ENCODE measurements at places on chromosomes 12 and 14.

GRCh38 chr12:17976202-17976601 lies 113.8 kb downstream of the RERGL start:
- no peak for DNase-seq

DNA sequence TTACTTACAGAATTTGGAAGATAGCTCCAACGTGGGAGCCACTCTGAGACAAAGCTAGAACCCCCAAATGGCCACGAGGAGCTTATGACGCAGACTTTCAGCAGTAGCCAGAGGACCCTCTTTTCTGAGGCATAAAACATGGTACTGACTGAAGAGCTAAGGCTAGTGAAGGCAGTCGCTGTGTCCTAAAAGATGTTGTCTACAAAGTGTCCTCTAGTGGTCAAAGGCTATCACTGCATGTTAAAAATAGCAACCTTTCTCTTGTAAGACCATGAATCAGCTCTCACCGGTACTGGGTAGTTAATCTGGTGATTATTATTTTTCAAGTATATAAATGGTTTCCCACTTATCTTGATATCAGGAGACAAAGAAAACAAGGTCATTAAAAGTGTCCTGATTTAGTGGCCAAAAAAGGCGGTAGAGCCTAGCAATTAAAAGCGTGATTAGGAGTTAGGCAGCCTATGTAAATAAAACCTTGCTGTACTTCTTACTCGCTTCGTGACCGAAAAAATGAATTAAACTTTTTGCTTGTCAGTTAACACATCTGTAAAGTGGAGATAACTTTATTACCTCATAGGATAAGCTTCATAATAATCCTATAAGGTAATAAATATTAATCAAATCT lies 47.0 kb upstream of the LGR5 start:
- no peak for DNase-seq

- peak; percentile 18 for DNase-seq
Measured at GRCh38 chr12:12582895-12583303, 20.2 kb upstream of the DUSP16 start.

DNA sequence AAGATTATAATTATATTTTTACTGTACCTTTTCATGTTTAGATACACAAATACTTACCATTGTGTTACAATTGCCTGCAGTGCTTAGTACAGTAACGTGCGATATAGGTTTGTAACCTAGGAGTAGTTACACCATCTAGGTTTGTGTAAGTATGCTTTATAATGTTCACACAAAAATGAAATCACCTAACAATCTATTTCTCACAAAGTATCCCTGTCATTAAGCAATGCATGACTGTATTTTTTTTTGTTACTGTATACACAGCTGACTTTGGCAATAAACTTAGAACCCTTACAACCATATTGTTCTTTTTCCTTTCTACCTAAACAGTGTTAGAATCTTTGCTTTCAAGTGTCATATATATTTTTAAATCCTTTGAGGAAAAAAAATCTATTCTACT lies 303.0 kb upstream of the E2F7 start:
- DNase-seq: no peak

- DNase-seq: no peak
Measured at GRCh38 chr12:94721173-94721572, 70.8 kb upstream of the TMCC3 start.

DNA sequence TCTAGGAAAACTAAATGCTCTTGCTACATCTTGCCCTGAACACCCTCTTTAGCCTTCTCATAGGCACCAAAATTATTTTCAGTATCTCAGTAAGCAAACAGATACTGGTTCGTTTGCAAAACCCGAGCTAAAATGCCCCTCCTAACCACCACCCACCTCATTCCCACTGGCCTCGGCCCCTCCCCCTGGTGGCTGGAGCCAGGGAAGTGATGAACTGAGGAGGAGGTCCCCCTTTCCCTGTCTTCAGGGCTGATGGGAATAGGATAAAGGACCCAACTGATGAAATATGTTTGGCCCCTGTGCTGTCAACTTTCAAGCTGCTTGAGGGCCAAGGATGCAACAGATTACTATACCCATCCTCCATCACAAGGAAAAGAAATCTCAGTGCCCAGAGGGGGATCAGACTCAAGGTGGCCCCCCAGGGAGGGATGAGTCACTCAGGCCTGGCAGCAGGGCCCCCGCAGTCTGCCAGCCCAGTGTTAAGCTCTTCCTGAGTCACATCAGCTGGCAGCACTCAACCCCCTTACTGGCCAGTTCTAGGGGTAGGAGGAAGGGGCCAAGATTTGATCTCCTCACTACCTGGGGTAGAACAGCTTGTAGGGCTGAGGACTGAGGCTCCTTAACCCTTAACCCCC lies 1.7 kb downstream of the ANKRD52 start:
- DNase-seq: no peak

GRCh38 chr12:84336231-84336630 lies 576.4 kb downstream of the SLC6A15 start:
- DNase-seq: no peak

GRCh38 chr12:92107621-92108131 lies 38.0 kb downstream of the BTG1 start:
- DNase-seq: no peak

- DNase-seq: no peak
Measured at GRCh38 chr12:57743769-57744168, 1.1 kb upstream of the TSPAN31 start.

DNA sequence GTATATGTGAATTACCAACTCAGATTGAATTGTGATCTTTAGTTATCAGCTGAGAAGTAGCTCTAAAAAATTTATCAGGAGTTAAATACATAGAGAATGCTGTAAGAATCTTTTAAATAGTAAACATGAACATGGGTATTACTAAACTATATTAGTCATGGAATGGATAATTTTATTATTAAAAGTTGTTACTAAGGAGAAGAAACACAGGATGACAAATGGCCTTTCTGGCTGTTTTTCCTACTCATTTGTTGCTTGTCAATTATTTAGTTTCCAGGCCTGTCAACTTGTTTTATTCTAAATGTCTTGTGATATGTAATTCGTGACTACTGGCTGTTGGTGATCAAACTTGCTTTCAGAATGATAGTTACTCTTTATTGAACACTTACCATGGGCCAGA lies 58.7 kb downstream of the KTN1 start:
- no peak for DNase-seq

DNA sequence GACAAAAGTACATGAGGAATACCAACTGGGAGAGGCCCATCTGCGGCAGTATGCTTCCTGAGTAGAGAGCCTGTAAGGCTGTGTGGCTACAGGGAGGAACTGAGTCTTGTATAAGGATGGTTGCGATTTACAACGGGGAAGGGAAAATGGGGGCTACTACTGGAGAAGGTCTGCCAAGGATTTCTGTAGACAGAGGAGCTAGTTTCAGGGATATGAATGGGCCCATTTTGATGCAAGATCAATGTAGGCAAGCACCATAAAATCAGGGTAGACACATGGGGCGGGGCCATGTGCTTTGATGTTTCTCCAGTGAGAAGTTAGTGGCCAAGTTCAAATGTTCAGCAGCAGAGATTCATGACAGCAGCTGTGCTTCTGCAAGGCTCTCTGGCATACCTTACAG lies 149.4 kb downstream of the GPR65 start:
- no peak for DNase-seq

- DNase-seq: no peak
Measured at GRCh38 chr12:1872448-1872847, 46.0 kb downstream of the CACNA2D4 start.

- DNase-seq: no peak
Measured at GRCh38 chr12:82973592-82973991, 286.9 kb downstream of the TMTC2 start.

Measured in activated T-helper 1 cell treated with anti-CD3 and anti-CD28 coated beads, Interleukin-2, amount 50 U/mL, for 16 hours (primary cell).